DMS79 (cell line): ENCODE measurements at places on chromosomes 1 and 21.

- no peak for DNase-seq
Observed at GRCh38 chr21:29193072-29193471, 62.6 kb downstream of the MAP3K7CL start.

DNA sequence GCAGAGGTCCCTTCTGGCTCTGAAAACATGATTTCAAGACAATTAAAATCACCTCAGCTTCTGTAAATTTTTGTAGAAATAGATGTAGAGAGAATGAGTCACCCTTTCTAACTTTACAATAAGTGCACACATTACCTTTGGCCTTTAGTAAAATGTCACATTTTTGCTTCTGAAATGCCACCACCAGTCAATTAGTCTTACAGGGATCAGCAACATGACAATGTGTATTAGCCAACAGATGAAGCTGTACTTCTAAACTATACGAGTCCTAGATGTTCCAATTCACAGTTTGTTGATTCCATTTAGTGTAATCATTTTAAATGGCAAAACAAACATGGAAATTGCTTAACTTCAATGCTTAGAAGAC, 23.1 kb downstream of the C21orf91 start:
- DNase-seq: no peak

- peak; percentile 28 for DNase-seq
Observed at GRCh38 chr21:44299085-44299457, 782 bp upstream of the PFKL start.

DNA sequence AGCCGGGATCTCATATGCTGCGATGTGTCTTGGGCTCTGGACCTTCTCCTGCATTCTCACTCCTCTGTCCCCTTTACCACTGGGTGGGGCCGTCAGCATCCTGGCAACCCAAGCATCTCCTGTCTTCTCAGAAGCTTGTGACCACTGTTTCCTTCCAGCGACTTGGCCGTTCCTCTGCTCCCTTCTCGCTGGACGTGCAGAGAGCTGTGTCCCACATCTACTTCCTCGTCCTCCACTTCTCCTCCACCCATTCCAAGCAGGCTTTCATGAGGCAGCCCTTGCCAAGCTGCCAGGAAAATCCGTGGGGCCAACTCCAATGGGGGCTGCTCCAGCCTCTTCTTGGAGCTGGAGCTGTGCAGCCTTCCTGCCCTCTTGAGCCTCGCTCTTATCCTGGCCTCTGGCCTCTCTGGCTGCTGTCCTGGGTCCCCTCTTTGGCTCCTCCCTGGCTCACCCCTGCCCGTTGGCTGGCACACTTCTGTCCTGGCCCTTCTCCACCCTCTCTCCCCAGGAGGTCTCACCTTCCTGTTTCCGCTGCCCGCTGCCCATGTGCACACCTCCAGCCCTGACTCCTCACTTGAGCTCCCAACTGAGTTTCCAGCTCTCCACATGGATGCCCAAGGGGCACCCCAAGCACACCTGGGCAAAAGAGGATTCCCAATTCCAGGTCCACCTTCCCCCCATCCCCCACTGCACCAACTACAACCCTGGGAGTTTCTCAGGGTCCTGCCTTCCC, 8.7 kb downstream of the FAM131C start:
- no peak for DNase-seq

GRCh38 chr1:31875636-31876236, 59.9 kb upstream of the SPOCD1 start:
- no peak for DNase-seq

GRCh38 chr21:17828223-17828622, 9.1 kb upstream of the C21orf91 start:
- DNase-seq: no peak

GRCh38 chr1:93078203-93078602, 880 bp upstream of the MTF2 start:
- DNase-seq: no peak

DNA sequence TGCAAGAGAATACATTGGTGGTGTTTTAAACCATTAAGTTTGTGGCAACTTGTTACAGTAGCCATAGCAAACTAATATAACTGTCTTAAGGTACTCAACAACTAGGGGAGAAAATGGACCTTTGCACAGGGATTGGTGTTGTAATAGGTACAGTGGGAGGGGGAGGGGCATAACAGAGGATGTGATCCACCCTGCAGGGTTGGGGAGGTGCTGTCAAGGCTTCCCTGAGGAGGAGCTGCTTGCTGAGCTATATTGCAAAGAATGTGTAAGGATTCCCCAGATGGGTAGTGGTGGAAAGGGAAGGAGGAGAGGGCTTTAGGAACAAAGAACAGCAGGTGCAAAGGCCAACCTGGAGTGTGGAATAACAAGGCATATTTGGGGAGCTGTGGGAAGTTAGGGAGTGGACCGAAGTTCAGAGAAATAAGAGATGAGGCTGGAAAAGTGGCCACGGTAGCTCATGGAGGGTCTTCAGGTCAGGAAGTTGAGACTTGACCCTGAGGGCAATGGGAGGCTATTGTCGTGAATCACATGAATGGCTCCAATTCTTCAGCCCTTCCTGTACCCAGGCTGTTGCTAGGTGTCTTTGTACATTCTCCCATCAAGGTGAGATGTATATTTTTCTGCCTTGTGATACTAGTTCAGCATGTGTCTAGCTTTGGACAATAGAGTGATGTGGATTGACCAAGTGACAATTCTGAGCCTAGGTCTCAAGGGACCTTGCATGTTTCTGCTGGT, 168.6 kb upstream of the CSF3R start:
- no peak for DNase-seq

DNA sequence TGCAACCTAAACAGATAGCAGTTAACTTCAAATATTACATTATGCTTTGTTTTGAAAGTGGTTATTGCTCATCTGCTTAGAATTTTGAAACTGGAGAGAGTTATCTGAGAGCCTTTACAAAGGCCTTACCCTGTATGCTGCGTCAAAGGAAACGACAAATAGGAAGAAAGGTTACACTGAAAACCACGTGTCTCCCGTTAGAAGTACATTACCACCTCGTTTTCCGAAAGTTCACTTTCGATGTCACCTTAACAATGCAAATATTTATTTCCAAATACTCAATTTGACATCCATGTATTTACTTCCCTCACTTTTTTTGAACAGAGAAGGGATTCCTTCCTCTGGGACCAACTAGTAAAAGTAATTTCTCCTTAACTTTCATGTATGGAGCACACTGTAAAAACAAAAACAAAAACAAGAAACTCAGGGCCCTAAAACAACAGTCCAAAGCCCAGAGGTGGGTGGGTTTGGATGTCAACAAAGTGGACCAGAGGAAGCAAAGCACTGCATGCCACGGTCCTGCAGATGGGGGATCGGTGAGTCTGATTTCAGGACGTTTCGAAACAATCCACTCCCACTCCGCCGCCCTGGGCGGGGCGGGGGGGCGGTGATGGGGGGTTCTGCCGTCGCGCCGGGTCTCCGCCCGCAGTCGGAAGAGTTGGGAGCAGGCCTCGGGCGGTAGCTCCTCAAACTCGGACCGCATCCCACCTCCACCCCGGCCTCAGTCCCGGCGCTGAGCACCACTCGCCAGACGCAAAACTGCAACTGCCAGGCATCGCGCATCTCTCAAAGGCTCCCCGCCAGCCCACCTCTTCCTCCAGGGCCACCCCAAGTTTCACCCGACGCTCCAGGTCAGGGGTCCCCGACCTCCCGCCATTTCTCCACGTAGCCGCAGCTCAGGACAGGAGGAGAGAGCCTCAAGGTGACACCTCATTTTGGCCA, 841 bp downstream of the ADSS2 start:
- no peak for DNase-seq

DNA sequence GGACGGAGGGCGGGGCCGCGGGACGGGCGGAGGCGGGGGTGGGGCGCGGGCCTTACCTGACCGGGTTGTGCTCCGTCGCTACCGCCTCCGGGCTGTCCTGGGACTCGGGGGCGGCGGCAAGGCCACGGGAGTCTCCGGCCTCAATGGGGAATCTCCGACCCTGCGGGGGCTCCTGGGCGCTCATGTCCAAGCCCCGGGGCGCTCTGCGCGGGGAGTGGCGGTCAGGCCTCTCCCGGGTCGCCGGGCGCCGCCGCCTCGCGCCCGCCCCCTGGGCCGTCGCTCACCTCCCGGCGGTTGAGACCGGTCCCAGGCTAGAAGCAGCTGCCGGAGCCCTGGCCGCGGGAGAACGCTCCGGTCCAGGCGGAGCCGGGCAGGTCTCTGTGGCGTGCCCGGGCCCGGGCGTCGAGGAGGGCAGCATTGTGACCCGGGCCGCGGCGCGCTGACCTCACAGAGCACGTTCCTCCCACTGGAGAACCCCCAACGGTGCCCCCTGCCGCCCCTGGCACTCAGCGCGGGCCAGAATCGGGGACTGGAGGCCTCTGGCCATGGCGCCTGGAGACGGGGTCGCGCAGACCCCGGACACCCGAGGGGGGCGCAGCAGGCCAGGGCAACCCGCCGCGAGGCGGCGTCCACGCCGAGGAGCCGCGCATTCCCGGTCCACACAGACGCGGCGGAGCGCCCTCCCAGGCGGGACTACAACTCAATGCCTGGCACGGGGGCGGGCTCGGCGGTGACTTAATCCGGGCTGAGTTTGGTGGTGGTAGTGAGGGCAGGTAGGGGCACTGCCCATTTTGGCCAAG, 411 bp downstream of the FAM229A start:
- no peak for DNase-seq

- no peak for DNase-seq
Observed at GRCh38 chr1:235864469-235864868, 2.2 kb downstream of the LYST start.
